ENCODE measurements at places on chromosomes 5 and 9. TPM values are rescaled to one million over a fixed set of nuclear protein-coding genes. Genes with fewer than 3 reads are reported as not detected.

DNA sequence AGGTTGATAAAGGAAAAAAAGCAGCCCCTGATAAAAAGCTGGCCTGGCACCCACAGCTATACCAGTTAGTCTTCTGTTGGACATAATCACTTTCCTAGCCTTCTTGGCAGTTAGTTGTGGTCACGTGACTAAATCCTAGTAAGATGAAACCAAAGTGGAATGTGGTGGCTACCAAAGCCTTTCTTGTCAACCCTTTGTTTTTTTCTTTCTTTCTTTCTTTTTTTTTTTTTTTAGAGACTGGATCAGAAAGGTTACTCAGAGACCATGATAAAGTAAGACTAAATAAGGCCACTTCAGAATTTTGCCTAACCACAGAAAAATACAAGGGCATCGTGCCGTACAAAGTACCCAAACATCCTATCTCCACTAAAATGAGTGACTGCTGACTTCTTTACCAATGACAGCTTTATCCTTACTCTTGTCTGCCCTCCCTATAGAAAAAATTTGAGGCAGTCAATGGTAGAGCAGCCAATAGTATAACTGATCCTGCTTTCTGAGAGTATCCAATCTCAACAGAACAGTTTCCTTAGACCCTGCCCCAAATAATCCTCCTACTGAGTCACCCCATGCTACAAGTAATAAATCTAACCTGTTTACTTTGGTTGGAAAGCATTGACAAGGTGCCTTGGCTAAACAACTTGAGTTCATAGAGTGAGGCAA lies 14.2 kb upstream of the KIF27 start:
- no peak for DNase-seq

DNA sequence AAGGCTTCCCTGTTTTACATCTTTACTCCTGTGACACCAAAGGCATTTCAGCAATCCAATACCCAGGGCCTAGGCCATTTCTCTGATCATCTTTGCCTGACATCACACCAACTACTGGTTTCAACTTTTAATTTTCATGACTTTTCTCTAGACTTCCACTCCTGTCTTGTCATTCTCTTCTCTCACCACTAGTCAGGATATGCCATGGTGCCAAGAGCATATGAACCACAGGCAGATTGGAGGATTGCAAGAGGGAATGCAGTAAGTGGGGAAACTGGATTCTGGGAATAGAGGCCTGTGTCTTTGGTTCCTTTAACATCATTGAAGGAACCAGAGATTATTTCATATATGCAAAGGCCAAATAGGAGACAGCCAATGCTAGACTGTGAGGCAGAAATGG lies 69.3 kb downstream of the ANKRD31 start:
- DNase-seq = no peak

DNA sequence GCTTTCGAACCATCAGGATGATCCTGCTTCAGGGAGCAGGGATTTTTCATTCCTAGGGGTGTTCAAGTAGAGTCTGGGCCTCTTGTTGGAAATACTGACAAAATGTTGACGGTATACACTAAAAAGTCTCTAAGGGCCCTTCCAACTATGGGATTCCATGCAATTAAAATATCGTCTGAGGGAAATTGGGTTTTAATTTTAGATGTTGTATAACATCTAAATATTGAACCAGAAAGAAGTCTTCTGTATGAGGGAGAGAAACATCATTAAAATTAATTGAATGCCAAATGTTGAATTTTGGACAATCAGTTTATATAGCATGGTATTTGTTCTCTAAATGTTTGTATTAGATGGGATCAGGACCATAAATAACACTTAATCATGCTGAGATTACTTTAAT lies 25.7 kb upstream of the DAB2 start:
- DNase-seq = no peak

GRCh38 chr5:90809311-90810056 lies 250.9 kb downstream of the ADGRV1 start:
- DNase-seq = no peak

DNA sequence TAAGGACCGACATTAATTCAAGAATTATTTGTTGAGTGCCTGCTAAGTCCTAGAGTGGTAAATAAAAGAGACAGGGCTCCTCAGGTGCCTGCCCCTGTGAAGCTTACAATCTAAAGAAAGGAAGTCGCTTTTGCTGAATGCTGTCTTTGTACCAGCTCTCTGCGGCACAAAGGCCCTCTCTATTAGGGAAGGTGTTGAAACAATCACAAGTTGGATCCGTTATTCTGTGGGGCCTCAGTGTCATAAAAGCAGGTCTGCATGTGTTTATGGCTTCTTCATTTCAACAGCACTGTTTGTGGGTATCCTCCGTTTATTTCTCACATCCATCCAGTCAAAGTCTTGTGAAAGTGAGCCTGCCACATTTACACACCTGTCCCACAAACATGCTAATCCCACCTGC lies 7.0 kb upstream of the MVB12B start:
- DNase-seq = no peak

FOXD4L6 gene
- under 0.01 TPM for total RNA-seq

FOXD4L5 gene
- under 0.01 TPM for total RNA-seq

DNA sequence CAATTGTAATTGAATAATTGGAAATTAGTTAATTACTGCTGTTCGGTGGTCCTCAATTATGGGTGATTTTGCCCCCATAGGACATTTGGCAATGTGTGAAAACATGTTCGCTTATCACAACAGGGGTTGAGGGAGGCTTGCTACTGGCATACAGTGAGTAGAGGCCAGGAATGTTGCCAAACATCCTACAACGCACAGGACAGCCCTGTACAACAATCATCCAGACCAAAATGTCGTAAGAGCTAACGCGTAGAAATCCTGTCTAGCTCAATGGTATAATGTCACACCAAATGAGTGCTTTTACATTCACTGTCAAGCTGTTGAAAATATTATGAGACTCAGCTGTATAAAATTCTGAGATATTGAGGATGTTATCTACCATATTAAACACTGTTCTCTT lies 464.4 kb upstream of the TUSC1 start:
- DNase-seq = no peak

DNA sequence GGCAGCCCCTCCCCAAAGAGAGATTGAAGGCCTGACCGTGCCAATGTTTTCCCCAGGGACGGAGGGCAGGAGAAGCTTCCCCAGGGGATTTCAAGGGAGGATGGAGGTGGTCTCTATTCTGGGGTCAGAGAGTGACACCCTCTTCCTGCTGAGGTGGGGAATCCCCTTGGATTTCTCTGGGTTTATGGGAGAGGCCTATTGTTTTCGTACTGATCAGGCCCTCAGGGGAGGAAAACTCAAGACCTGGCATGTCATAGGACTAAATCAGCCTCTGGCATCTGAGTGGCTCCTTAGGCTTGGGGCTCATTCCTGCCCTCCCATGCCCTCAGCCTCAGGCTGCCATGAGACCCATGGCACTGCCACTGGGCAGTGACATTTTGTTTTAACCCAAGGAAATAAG lies 44.6 kb downstream of the IRF1 start:
- DNase-seq = no peak

GRCh38 chr9:72480921-72481320 lies 40.5 kb upstream of the TMC1 start:
- DNase-seq = no peak

DNA sequence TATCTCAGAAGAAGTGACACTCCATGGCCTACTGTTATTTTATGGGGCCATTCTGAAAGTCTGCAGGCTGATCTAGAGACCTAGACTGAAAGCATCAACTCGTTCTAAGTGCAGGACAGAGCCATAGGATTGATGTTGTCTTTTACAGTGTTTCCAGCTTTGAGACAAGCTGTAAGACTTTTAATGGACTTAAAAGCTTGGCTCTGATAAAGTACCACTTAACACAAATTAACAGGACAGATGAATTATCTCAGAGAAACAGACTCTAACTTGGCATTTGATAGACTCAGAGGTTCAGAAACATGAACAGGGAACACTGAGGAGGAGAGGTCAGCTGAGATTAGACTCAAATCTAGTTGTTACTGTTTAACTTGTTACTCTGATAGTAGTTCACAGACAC lies 203.2 kb downstream of the TLR4 start:
- no peak for DNase-seq

DNA sequence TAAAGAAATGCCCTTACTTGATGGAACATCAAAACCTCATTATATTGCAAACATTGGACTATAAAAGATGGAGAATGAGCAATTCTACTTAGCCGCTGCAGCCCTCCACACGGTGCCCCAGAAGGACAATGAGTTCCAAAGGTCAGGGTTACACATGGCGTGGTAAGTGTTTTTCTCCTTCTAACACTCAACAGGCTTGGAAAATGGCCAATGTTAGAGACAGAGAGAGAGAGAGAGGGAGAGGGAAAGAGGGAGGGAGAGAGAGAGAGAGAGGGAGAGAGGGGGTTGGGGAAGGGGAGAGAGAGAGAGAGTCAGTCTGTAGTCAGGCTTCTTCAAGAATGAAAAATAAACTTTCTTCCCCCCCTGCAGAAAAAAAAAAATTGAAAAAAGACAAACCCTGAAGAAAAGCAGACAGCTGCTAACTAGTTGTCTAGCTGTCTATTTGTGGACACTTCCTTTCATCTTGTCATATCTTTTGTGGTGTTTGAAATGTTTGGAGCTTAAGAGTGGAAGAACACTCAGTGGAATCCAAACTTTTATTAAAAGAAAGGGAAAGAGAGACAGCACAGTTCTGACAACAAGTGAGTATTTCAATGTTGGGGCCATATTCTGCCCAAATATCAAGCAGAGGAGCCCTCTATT lies 324.8 kb downstream of the TMEM38B start:
- DNase-seq = no peak

DNA sequence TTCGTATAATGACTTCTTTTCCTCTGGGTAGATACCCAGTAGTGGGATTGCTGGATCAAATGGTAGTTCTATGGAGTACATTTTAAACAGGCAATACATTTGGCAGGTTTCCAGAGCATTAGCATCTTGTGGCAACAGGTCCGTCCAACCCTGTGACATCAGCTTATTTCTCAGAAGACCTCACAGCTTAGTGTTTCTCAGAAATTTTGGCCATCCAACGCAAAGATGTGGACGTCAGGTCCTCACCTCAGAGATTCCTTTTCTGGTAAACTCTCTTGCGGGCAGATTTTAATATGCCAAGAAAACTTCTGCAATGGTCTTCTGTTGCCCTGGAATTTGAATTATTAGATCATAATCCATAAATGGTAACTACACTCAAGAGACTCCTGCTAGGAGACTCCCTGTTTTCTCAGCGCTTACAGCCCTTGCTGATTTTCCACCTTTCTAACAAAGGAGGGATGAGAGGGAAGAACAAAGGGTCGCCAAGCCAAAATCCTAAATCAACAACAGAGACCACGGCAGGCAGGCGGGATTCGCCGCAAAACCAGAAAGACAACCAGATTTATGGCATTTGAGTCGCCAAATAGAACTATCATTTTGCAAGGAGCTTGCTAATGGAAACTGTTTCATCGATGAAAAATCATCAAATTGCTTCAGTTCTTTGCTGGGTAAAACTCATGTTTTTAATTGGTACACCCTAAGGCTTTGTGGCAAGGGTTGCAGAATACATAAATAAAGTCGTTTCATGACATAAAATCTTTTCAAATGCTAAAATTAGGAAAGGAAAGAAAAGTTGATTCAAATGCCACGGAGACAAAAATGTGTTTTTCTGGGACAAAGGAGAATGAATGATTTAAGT lies 34.1 kb upstream of the PLPP1 start:
- DNase-seq = no peak

NPR3 gene
- 360 TPM for total RNA-seq

- DNase-seq = peak; percentile 5
Measured at GRCh38 chr9:120974921-120975320, 48.3 kb upstream of the TRAF1 start.

DNA sequence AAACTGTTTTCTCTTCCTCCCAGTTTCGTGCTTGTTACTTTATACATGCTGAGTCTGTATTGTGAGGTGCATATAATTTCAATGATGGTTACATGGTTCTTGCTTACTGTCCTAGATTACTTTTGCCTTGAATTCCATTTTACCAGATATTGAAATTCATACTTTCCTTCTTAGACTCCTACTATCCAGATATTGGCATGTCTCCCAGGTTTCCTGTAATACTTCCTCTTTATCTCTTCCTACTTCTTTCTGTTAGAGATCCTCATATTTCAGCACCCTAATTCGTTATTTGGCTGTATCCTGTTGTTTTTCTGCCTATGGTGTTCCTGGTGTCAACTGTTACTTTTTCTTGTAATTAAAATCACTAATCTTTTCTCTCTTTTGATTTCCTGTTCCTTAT lies 522.1 kb downstream of the CCDC171 start:
- DNase-seq = no peak

DNA sequence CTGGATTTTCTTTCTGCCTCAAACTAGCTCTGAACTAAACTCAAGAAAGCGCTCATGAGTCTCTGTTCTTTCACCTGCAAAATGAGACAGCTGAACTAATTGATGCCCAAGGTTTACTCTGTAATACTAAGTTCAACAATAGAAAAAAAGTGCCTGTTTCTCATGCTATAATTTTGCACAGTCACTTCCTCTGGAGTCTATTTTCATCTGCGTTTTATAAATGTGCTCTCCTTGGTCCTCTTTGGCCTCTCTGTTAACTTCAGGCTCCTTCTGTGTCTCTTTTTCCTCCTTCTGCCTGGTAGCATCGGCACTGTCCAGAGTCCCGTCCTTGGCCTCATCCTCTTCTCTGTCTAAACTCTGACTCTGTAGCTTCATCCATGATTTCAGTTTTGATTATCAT lies 311.9 kb upstream of the TLE4 start:
- no peak for DNase-seq

GRCh38 chr9:36293171-36293570 lies 34.9 kb upstream of the GNE start:
- no peak for DNase-seq

CCL27 gene
- not detected for total RNA-seq

- DNase-seq = no peak
Measured at GRCh38 chr9:89992326-89993198, 387.8 kb downstream of the GADD45G start.

- no peak for DNase-seq
Measured at GRCh38 chr5:68303754-68304420, 88.3 kb downstream of the PIK3R1 start.

DNA sequence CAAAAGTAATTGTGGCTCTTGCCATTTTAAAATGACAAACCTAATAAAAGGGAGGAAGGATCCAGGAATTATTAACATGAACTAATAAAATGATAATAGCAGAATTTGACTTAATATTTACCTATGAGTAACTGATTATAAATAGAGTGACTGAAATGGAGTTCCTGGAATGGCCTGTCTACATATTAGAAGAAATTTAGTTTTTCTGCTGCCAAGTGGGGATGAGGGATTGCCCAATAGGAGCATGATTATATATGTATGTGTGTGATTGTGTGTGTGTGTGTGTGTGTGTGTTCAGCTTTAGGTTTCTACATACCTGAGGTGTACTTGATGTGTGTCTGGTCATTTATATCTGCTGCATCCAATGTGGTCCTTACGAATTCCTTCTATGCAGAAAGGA lies 36.6 kb upstream of the ITGA1 start:
- DNase-seq = no peak

- DNase-seq = no peak
Measured at GRCh38 chr5:78610636-78611035, 37.9 kb downstream of the LHFPL2 start.

CENPK gene
- total RNA-seq = 3.5 TPM

DNA sequence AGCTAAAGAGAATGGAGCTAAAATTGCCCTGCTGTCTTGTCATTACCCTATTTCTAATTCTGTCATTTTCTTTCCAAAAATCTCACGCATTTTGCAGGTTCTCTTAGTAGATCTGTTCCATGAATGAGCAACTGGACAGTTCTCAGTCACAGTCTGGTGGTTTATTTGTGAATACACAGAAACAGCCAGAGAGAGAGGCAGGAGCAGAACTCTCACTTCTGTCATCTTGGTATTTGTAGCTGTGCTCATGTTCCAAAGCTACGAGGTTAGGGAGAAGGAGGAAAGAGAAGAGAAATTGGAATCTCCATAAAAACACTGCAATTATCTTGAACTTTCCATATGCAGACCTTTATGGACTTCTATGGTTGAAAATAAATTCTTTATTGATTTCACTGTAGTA lies 118.0 kb upstream of the OR13F1 start:
- DNase-seq = no peak

- DNase-seq = peak; percentile 89
Measured at GRCh38 chr5:137995077-137995748, 37.7 kb downstream of the FAM13B start.

All from hematopoietic multipotent progenitor cell (in vitro differentiated cells).